ENCODE measurements at places on chromosomes 3 and 15. TPM values are rescaled to one million over a fixed set of nuclear protein-coding genes. Genes with fewer than 3 reads are reported as not detected.

DNA sequence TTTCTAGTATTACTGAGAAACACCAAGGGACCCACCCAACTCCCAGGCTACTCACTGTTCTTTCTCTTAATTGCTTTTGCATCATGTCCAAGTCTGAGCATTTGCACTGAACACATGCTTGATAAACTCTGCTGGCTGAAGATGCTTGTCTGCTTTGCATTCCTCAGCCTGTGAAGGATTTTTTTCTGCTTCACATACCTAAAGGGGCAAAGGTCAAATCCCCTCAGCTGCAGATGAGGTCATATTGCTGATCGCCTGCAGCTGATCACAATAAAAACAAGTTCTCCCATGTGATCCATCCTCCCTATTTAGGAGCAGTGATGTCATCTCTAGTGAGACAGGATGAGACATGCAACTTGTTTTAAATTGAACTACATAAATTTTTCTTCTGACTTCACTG is 84.6 kb upstream of the DCBLD2 start:
- no peaks in the 10 kb centered on the region for H3K4me1 ChIP-seq
- no peak overlapping the region for H3K4me3 ChIP-seq
- H3K27ac ChIP-seq, result no peak overlapping the region
- no peak for DNase-seq

- H3K27me3 ChIP-seq, result no peaks in the 10 kb centered on the region
- H3K4me1 ChIP-seq, result no peaks in the 10 kb centered on the region
- no peak overlapping the region for H3K4me3 ChIP-seq
Observed at GRCh38 chr15:71411538-71412482, 296.5 kb downstream of the THSD4 start.

- no peaks in the 10 kb centered on the region for H3K36me3 ChIP-seq
- no peaks in the 10 kb centered on the region for H3K27me3 ChIP-seq
- DNase-seq, result no peak
Observed at GRCh38 chr15:63947228-63947627, 99.1 kb downstream of the DAPK2 start.

DNA sequence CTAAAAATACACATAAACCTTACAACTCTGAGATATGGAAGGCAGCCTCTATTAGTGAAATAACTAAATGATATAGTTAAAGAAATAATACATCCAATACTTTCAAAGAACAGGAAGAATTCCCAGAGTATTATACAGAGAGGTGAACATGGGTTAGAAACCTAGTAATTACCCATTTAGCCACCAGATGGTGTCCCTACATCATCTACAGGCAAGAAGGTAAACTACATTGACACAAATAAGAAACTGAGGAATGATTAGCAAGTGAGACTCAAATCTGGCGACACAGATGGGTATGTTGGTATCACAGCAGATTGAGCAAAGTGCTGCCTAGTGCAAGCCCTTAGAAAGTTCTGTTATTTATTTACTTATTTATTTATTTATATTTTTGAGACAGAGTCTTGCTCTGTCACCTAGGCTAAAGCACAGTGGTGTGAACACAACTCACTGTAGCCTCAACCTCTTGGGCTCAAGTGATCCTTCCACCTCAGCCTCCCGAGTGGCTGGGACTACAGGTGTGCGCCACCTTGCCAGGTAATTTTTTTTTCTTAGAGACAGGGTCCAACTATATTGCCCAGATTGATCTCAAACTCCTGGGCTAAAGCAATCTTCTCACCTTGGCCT is 28.2 kb downstream of the NEK4 start:
- no peaks in the 10 kb centered on the region for H3K36me3 ChIP-seq
- no peak overlapping the region for H3K27ac ChIP-seq
- no peaks in the 10 kb centered on the region for H3K27me3 ChIP-seq
- H3K4me1 ChIP-seq, result no peaks in the 10 kb centered on the region
- DNase-seq, result no peak

ZNF717 gene
- total RNA-seq, result 20.7 TPM

GRCh38 chr3:161474741-161475140 is 21.9 kb upstream of the OTOL1 start:
- H3K36me3 ChIP-seq, result no peaks in the 10 kb centered on the region
- H3K4me3 ChIP-seq, result no peak overlapping the region
- no peak for DNase-seq
- H3K4me1 ChIP-seq, result no peaks in the 10 kb centered on the region

GRCh38 chr3:195258449-195259153 is 12.4 kb downstream of the XXYLT1 start:
- peaks cover 9% of the 10 kb centered on the region for H3K4me1 ChIP-seq
- peak; percentile 38 for DNase-seq
- H3K27me3 ChIP-seq, result no peaks in the 10 kb centered on the region
- no peaks in the 10 kb centered on the region for H3K36me3 ChIP-seq

DNA sequence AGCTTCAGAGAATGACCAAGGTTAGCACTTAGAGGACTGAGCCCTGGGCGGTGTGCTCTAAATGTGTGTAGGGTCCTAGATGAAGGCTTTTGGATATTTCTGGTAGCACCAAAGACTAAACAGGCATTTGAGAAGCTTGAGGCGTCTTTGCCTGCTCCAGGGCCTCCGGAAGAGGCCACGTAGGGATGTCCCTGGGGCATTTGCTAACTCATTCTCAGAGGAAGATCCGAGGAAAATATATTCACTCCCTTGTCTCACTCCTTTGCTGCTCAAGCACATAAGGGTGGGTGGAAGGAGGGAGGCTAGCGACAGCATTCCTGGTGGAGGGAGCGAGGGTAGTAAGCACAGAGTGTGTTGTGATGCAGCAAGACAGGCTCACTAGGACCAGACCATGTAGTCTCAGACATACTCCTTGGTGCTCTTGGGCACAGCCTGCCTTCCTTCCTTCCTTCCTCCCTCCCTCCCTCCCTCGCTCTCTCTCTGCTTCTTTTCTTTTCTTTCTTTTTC is 38.5 kb upstream of the XCR1 start:
- DNase-seq, result no peak
- no peak overlapping the region for H3K4me3 ChIP-seq
- H3K27me3 ChIP-seq, result peaks cover 3% of the 10 kb centered on the region
- H3K4me1 ChIP-seq, result no peaks in the 10 kb centered on the region

MAP6D1 gene
- 1.4 TPM for total RNA-seq

DNA sequence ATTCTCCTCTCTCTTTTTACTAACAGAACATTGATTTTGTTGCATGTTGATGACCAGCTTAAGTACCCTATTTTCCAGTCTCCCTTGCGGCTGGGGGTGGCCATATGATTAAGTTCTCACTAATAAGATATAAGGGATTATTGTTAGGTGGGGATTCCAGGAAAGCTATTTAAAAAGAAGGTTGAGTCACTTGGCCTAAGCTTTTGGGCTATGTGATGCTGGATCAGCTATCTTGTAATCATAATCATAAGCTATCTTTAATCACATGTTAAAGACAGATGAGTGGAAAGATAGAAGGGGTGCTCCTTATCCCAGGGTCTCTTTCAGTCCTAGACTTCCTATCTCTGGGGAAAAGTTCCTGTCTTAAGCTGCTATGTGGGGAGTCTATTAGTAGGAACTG is 59.9 kb downstream of the CGNL1 start:
- no peak overlapping the region for H3K4me3 ChIP-seq
- no peaks in the 10 kb centered on the region for H3K27me3 ChIP-seq
- H3K27ac ChIP-seq, result no peak overlapping the region
- DNase-seq, result no peak
- peaks cover 6% of the 10 kb centered on the region for H3K4me1 ChIP-seq
- H3K36me3 ChIP-seq, result no peaks in the 10 kb centered on the region

DNA sequence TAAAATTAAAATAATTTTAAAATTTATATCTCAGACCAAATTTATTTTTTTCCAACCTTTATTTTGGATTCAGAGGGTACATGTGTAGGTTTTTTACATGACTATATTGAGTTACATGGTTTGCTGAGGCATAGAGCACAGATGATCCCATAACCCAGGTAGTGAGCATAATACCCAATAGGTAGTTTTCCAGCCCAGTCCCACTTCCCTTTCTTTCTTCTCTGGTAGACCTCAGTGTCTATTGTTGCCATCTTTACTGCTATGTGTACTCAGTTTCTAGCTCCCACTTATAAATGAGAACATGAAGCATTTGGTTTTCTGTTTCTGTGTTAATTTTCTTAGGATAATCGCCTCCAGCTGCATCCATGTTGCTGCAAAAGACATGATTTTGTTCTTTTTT is 338.1 kb downstream of the EFHB start:
- no peaks in the 10 kb centered on the region for H3K36me3 ChIP-seq
- H3K4me1 ChIP-seq, result no peaks in the 10 kb centered on the region
- no peak overlapping the region for H3K4me3 ChIP-seq
- DNase-seq, result no peak

GRCh38 chr3:32551087-32551486 is 19.6 kb downstream of the DYNC1LI1 start:
- no peaks in the 10 kb centered on the region for H3K4me1 ChIP-seq
- DNase-seq, result no peak
- H3K27ac ChIP-seq, result no peak overlapping the region
- no peak overlapping the region for H3K4me3 ChIP-seq
- no peaks in the 10 kb centered on the region for H3K36me3 ChIP-seq
- H3K27me3 ChIP-seq, result no peaks in the 10 kb centered on the region

GMNC gene
- not detected for total RNA-seq

SELENOK gene
- total RNA-seq, result 36.2 TPM

CD47 gene
- total RNA-seq, result 73.4 TPM

DNA sequence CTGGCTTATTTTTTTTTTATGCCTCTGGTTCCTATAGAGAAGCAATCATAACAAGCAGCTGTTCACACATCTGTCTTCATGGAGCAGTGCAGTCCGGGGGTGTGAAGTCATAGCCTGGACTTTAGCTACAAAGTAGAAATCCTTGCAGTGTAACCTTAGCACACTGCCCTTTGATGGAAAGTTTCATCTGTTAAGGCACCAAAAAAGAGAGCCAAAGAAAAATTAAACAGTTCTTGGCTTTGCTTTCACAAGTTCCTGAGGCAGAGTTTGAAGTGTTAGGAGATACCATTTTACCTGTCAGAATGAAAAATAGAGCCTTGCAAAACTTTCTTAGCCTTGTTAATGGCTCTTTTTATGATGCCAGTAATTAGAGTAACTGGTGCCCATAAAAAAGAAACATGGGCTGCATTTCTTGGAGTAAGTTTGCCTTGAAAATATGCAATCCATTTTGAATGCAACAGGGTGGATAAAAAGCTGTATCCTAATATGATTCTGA is 84.1 kb downstream of the PIK3R4 start:
- no peaks in the 10 kb centered on the region for H3K27me3 ChIP-seq
- no peak for DNase-seq
- H3K36me3 ChIP-seq, result no peaks in the 10 kb centered on the region
- no peak overlapping the region for H3K27ac ChIP-seq

TM4SF18 gene
- 12.8 TPM for total RNA-seq

GRCh38 chr3:145087038-145087437 is 1073.9 kb downstream of the PLOD2 start:
- H3K27ac ChIP-seq, result no peak overlapping the region
- no peaks in the 10 kb centered on the region for H3K4me1 ChIP-seq
- H3K4me3 ChIP-seq, result no peak overlapping the region

DNA sequence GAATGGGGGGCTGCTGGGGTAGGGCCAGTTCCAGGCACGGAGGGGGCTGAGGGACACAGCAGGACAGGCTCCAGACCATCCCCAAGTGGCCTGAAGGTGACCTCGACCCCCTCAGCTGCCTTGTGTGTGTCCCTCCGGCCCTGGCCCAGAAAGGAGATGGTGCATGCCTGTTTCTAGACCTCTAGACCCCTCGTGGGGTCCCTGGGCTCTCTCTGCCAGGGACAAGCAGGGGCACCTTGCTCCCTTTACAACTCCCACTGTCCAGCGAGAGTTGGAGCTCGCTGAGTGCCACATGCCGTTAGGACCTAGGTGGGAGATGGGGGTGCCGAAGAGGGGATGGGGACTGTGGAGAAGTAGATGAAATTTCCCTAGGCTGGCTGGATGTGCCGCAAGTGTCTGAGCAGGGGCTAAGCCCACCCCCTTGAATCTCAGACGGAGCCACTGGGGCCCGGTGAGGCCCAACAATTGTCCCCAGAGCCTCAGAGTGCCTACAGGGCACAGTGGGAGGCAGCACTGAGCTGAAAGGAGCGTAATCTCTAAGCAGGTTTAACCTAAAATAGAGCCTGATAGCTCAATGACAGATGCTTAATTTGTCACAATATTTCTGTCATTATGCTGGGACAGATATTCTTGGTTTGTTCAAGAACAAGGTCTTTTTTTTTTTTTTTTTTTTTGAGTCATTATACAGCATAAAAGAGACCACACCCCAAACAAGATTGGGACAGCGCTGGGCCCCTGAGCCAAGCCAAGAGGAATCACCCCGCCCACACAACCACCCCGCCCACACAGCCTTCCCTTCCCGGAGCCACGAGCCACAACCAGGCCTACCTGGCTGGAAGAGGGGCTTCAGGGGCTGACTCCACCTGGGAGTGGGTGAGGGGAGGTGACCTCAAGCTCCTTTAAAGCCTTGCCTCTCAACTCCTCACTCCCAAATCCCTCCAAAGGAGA is 23.6 kb upstream of the KLF13 start:
- peaks cover 19% of the 10 kb centered on the region for H3K4me1 ChIP-seq
- no peak overlapping the region for H3K4me3 ChIP-seq
- H3K27ac ChIP-seq, result no peak overlapping the region
- no peak for DNase-seq

DNA sequence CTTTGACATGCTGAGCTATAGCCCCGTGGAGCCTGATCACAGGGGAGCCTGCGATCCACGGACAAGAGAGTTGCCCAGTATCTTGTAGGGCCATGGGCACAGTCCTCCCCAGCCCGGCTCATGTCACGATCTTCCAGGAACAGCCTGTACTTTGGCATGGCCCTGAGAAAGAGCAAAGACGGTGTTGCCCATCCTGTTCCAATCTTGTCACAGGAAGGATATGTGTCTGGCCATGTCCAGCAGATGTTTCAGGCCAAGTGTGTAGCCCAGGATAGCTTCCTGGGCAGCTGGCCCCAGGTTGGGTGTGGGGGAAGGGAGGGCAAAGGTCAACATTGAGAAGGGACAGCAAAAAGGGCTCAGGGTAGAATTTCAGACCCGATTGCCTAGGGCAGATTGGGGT is 17.0 kb upstream of the RPL29 start:
- DNase-seq, result no peak
- H3K27ac ChIP-seq, result no peak overlapping the region

- DNase-seq, result no peak
- no peaks in the 10 kb centered on the region for H3K27me3 ChIP-seq
- H3K4me1 ChIP-seq, result peaks cover 5% of the 10 kb centered on the region
- no peak overlapping the region for H3K27ac ChIP-seq
- H3K4me3 ChIP-seq, result no peak overlapping the region
Observed at GRCh38 chr15:89749054-89749453, 2.0 kb downstream of the MESP1 start.
